Activated naive CD8-positive, alpha-beta T cell treated with anti-CD3 and anti-CD28 coated beads, Interleukin-2, amount 10 ng/mL, durations not matched to agents 7 days and 5 days (primary cell): ENCODE measurements at places on chromosomes 11 and 22.
A peak's percentile ranks its signal among the peaks of the same experiment; 100 is the strongest.

DNA sequence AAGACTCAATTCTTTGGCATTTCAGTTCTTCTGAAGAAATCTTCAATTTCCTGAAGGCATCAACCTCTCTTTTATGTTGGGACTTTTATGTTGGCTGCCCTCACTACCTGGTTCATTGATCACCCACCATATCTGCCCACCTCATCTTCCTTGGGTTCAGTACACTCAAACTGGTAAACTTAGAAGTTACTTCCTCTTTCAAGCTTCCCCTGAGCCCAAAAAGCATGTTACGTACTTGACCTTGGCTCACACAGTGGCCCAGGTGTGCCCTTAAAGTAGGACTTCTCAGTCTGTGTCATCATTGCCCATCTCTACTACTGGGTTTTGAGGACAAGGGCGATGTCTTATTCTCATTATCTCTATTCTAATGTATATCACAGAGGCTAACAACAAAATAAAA, 86.1 kb downstream of the GRIA4 start:
- no peak for DNase-seq

- DNase-seq: no peak
These were observed 28.3 kb upstream of the TCF20 start for GRCh38 chr22:42298746-42299145.

DNA sequence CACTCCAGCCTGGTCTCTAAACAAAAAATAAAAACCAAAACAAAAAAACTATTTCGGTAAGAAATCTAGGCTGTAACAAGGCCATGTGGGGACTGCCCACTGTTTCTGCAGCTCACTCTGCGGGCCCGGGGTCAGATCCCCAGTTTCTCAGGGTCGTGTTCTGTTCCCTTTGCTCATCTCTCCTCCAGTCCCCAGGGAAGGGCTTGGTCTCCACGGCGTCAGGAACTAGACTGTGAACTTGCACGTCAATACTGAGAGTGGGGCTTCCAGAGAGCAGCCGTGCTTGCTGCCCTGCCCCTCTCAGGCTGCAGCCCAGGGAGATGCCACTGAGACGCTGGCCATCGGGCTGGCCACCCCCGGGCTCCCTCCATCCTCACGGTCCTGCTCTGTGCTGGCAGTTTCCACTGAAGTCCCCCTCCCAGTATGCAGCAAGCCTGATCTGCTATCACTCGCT, 33.7 kb upstream of the MOB2 start:
- DNase-seq: no peak

DNA sequence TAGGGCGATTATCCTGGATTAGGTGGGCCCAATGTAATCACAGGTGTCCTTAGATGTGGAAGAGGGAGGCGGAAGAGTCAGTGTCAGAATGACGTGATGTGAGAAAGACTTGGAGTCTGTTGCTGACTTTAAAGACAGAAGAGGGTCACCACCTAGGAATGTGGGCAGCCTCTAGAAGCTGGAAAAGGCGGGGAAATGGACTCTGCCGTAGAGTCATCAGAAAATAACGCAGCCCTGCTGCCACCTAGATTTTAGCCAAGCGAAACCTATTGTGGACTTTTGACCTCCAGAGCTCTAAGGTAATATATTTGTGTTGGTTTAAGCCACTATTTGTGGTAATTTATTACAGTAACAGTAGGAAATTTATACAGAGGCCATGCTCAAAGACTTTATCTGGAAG, 4.8 kb downstream of the DDX10 start:
- no peak for DNase-seq

DNA sequence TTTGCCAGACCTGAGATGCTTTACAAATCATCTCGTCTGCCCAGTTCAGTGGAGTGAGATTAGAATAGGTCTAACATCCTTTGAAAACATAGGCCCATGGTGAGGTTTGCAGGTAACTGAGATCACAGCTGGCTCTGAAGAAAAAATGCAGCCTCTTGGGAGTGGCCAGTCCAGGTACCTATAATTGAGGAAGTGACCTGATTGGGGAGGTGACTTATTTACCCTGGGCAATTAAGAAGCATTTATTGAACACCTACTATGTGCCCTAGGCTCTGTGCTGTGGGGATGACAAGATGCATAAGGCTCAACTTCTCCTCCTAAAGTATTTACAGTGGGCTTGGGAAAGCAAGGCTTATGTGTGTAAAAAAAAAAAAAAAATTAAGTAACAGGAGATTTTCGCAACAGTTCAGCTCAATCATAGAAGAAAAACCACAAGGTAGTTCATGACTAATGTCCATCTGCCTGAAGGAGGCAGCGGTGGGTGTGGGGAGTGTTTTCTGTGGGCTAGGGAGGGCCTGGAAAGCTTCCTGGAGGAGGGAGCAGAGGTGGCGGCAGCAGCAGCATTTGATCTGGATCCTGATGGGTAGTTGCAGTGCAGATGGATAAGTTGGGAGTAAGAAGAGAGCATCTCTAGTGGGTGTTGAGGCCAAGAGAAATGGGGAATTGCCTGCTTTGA, 16.1 kb downstream of the MICAL2 start:
- no peak for DNase-seq

DNA sequence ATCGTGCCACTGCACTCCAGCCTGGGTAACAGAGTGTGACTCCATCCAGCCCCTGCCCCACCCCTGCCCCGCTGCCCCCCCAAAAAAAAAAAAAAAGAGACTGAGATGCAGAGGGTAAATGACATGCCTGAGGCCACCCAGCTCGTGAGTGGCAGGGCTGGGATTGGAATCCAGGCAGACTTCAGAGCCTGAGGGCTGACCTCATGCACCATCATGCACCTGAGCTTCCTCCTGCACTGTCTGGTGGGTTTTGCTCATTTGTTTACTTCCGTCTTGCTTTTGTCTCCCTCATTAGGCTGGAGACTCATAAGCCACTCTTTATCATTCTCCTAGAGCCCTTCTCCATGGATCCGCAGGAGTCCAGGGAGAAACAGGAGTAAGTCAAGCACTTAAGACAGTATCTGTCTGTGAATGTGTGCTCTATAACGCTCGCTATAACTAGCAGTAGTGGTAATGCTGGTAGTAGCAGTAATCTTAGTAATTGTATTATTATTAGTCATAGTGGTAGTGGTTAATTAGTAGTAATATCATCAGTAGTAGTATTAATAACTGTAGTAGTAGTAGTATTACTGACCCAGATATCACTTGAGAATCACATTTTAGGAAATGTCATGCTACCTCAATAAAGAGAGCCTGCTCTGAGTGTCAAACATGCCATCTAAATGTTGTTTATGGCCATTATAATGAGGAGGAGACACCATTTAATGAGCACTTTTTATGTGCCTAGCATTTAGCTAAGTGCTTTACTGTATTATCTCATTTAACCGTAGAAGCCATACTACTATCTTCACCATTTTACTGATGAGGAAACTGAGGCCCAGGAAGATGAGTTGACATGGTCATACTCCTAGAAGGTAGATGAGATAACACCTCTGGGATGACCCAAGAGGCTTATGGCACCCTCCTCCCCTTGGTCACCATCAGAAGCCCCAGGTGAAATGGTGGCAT, 85.0 kb downstream of the NAT10 start:
- no peak for DNase-seq

DNA sequence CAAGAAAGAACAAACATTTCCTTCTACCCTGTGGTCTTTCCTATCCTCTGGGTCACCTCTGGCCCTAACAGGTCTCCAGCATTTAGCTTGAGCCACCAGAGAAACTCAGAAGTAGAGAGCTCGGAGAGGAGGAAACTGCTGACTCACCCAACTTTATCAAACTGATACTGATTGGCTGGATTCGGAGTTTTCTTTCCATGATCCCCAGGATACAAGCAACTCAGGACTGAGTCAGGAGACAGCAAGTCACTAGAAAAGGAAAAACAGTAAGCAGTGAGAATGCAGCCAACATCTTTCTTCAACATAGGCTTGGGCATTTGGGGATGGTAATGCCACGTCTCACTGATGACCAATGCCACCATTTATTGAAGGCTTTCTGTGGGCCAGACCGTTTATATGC, 32.7 kb downstream of the THOC5 start:
- DNase-seq: no peak

GRCh38 chr11:77449060-77449521, 24.8 kb downstream of the PAK1 start:
- no peak for DNase-seq

DNA sequence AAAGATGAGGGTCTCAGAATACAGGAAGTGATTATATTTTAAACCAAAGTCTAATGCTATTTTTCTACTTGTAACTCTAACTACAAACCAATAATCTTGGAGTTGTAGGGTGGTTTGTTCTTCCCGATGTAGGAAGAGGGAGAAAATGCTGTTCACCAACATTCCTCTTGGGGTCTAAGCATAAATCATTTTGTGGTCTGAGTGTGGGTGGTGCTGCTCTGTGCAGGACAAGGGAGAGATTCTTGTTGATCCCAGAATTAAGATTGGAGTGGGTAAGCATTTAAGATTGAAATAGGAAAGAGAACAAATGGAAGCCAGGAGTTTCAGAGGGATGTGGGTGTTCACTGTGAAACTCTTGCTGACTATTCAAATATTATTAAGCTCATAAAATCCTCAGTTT, 38.6 kb upstream of the MMP13 start:
- DNase-seq: no peak

DNA sequence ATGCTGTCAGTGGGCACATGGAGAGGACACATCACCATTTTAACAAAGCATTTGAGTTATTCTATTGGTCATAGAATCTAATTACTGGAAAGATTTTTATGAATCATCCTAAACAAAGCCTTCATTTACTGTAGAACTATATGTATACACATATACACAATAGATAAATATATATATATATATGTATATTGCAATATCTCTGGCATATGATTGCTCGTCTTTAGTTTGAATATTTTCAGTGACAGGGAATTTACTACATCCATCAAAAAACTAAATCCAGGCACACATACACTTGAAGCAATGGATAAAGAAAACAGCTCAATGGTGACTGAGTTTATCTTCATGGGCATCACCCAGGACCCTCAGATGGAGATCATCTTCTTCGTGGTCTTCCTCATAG, at the start of gene OR5AR1:
OR5AR1 (plus strand) TSS at position 301 of the 400 bp plus-strand sequence; CDS start at position 301, 0 bp downstream.
- DNase-seq: no peak

GRCh38 chr11:75770102-75770501, 1.5 kb downstream of the DGAT2 start:
- no peak for DNase-seq

DNA sequence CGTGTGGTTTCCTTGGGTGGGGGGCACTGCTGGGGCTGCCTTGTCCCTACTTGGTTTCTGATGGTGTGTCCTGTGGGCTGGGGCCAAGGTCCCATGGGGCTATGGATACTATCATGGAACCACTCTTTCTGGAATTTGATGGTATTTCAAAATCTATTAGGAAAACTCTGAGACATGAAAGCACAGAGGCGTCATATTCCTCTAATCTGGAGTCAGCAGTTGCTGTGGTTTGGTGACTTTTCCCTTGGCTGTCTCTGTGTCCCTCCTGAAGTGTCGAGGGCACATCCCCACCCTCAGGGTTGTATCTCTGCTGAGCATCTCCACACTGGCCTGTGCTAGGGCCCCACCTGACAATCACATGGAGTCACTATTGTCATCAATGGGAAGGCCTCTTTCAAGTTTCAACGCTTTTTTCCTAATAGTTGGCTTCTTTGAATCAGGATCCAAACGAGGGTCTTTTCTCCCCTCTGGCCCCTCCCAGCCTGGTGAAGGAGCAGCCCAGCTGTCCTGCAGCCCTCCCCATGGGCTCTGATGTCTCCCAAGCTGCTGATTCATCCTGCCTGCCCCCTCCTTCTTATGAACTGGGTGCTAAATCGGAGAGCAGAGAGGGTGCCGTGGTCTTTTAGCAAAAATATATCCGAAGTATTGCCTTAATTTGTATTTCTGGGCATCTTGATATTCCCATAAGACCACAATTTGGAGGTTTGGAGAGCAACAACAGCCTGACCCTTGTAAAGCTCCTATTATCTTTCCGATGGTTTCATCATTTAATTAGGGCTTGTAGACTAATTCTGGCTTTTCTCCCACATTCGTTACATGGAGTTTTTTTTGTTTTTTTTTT, 38.5 kb downstream of the MED15 start:
- no peak for DNase-seq

DNA sequence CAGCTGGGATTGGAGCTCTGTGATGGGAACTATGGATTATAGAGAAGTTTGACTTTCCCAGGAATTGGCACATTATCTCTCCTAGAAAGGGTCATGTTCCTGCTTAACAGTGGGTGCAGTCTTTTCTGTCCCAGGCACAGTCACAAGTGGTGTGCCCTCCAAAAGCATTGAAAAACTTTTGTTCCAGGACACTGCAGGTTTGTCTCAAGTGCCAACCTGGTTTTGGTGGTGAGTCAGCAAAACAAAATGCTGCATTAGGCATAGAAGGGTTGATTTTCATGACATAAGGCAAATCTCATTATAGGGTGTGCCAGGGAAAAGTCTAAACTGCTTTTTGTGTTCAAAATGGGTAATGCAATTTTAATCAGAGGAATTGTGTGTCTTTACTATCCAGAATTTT, 4.9 kb downstream of the HTATIP2 start:
- no peak for DNase-seq

GRCh38 chr11:62863687-62864335, 16.9 kb upstream of the SLC3A2 start:
- DNase-seq: no peak

DNA sequence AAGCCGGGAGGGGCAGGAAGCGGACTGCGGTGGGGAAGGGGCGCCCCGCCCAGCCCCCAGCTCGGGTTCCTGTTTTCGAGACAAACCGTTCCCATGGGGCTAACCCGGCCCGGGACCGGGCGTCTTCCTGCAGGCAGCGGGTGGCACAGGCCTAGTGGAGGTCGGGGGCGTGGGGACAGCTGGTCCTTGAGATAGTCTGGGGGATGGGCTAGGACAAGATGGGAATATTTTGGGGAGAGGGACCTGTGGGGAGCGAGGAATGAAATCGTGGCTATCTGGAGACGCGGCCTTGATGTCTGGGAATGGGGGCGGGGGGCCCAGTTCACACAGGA, 1.2 kb upstream of the RASGRP2 start:
- peak; percentile 89 for DNase-seq

DNA sequence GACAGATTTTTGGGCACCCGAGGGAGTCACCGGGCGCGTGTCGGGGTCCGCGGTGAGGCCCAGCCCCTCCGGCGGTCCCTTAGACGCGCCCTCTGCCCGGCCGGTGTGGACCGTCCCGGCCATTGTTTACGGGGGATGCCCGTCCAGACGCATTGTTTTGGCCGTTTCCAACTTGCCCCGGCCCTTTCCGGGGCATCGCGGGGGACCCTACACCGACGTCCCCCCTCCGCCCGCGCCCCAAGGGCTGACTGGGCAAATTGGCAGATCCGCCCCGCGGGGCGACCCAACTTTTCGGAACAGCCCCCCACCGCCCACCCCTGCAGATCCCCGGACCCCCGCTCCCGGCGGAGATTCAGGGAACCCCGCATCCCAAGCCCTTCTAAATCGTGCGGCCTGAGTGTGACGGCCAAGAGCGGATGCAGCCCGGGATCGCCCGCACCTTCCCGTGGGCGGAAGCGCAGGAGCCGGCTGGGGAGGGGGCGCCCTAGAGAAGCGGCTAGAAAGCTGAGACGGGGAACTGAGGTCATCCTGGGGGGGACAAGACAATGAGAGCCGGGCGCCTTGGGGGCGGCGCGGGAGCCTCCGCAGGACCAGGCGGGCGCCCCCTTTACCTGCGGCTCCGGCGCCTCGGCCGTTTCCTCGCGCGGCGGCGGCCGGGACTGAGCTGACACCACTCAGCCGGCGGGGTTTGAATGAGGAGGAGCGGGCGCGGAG, 17.1 kb upstream of the CCT8L2 start:
- peak; percentile 31 for DNase-seq

GRCh38 chr11:79060081-79060953, 380.5 kb downstream of the TENM4 start:
- DNase-seq: no peak
